NCI-H187 treated with DMSO at 0.1 percent for 48 hours (cell line): ENCODE measurements at places on chromosomes 1 and 21.

DNA sequence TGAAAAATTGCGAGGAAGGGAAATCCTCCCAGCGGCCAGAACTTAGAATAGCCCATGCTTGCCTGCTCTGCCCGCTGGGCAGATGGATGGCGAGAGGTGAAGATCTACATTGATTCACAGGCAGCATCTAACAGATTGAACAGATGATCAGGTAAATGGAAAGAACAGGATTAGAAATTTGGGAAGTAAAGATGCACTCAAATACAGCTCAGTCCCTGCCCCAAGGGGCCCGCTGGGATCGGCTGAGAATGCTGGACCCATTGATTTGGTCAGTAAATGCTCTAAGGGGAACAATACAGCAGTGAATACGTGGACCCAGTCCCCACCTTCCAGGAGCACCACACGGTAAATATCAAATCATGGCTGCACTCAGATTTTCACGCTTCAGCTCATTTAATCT lies 248.2 kb downstream of the MATN1 start:
- no peak for DNase-seq

DNA sequence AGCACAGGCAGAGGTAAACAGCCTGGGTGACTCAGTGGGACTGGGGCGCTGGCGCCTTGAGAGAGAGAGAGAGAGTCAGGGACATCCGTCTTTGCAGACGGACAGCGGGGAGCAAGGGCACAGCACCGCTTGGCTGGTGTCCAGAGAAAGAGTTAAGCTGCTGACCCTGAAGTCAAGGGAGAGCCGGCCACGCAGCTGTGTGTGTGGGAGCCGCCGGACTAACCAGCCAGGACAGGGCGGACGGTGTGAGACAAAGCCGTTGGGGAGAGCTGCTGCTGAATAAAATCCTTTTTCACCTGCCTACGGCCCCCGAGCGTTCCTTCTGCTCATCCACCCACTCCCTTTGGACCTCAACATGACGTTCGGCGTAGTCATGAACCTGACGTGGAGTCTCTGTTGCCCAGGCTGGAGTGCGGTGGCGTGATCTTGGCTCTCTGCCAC lies 14.5 kb downstream of the CFAP74 start:
- DNase-seq: no peak

DNA sequence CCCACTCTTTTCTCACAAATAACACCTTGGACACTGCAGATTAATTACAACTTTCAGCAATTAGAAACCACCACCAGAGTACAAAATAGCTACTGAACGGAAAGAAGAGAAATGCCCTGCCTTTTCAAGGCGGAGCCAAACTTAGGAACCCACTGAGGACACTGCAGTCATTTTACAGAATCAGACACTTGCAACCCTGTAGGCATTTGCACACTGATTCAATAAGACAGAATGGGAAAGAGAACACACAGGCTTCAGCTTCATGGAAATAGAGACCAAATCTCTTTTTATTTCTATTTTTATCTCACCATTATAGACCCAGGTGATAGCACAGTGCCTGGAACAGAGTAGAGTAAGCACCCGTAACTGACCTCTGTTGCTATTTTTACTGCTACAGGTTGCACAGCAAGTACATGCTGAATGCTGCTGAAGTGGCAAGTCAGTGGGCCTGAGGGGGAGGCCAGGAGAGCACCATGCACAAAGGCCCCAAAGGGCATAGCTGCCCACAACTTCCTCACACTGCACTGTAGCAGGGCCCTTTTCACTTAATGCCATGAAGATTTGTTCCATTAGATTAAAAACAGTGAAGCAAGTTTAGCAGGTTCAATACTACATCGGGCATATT lies 50.7 kb upstream of the EDARADD start:
- no peak for DNase-seq

DNA sequence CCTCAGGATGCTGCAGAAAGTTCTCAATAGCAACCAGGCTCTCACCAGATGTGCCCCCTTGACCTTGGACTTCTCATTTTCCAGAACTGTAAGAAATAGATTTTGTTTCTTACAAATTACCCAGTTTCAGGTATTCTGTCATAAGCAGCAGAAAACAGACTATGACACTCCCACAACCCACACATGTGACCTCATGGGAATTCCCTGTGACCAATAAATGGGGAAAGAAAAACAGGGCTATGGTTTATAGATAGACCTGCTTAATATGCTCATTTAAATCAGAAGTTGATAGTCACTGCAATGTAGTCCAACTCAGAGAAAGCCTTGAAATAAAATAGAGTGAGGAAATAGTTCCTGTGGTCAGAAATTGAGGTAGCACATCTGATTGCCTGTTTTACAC lies 380.9 kb upstream of the PTBP2 start:
- no peak for DNase-seq

- DNase-seq: no peak
Observed at GRCh38 chr1:204359131-204359473, 627 bp downstream of the PLEKHA6 start.

GRCh38 chr1:202547215-202547614 lies 163.0 kb downstream of the SYT2 start:
- DNase-seq: no peak

GRCh38 chr1:53331446-53332185 lies 3.7 kb upstream of the LRP8 start:
- no peak for DNase-seq

- DNase-seq: no peak
Observed at GRCh38 chr1:110580244-110580643, 25.9 kb downstream of the KCNA2 start.

DNA sequence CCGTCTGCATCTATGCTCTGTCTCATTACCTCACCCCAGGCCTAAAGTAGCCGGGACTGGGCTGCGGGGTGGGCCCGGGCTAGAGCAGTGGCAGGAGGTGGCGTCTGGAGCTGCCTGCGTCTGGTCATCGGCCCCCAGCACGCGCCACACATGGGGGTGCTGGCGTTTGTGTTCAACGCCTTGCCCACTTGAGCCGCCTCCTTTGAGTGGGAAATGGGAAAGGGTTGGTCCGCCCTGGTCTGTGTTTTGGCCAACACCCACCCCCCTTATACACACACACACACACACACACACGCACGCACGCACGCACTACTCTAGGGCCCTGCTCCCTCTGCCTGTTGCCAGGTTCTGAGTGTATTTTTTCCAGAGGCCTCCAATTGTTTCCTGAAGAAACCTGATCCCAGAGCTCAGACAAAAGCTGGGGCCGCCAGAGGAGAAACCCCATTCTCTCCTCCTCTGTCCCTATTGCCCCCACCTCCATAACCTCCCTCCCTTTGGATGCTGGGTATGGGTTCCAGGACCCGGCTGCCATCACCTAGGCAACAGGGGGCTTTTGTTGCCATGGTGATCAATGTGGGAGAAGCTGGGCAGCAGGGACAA lies 10.1 kb downstream of the VANGL2 start:
- peak; percentile 20 for DNase-seq

- no peak for DNase-seq
Observed at GRCh38 chr1:189312499-189312898, 1165.2 kb downstream of the BRINP3 start.

DNA sequence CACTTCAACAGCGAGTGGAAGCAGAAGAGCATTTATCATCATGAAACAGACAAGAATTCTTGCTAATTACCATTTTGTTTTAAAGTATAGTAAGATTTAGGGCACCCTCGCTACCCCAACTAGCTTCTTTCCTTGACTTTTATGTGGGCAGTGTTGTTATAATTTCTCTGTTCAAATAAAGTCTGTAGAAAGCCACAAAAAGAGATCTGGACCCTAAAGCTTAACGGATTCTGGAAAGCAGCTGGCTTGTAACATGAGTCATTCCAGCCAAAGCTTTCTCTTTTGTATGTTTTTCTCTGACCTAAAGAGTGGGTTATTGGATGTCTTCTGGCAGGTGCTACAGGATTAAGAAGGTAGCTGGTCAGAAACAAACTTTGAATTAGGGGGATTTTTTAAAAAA lies 37.4 kb downstream of the RUNX1 start:
- DNase-seq: no peak

GRCh38 chr1:119768778-119769177 lies at the start of gene HMGCS2:
Gene HMGCS2 (minus strand): TSS chr1:119768905. CDS start chr1:119768844, 61 bp downstream.
- DNase-seq: no peak

DNA sequence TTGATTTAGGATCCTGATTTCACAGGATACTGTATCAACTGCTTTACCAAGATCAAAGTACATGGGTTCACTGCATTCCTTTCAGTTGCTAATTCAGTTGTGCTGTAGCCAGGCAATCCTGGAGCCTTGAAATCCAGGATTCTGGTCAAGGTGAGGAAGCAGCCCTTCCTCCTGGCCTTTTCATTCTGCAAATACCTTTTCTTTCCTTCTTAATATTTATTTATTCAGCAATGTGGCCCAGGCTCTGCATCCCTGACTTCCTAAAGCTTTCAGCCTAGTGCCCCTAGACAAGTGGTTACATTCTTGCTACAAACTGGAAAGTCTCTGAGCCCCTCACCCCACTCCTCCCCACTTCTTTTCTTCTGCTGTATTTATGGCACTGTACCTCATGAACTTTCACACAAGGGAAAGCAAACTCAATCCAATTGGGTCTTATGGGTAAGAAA lies 16.2 kb downstream of the LRRC8D start:
- DNase-seq: no peak

GRCh38 chr1:174912264-174912663 lies 87.5 kb upstream of the CACYBP start:
- no peak for DNase-seq

DNA sequence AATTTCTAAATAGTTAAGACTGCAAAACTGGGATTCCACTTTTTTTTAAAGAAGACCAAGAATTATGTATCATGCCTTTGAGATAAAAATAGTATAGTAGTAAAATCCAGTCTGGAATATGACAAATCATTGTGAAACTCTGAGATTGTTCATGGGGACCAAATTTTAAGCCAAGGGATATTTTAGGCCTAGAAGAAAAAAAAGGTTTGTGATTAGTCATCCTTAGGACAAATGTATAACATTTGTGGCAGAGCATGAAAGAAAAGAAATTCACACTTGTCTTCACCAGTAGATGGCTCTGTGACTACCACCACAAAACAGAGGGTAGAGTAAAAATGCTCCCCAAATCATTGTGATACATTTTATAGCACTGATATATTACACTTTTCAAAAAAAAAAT lies 226.1 kb downstream of the KCTD3 start:
- DNase-seq: no peak

DNA sequence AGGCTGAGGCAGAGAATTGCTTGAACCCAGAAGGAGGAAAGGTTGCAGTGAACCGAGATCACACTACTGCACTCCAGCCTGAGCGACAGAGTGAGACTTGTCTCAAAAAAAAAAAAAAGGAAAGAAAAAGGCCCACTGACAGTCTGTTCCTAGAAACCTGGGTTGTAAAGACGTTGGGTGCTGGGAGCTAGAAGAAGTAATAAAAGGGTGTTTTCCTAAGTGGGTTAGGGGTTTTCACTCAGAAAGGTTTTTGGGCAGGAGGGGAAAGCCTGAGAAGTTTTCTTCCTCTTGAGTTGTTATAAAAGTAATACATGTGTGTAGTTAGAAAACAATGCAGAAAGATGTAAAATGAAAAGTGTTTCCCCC lies 25.4 kb downstream of the CELA3A start:
- no peak for DNase-seq

GRCh38 chr1:154567386-154568156 lies at the start of gene CHRNB2:
Gene CHRNB2 (plus strand): TSS chr1:154567778. CDS start chr1:154568045, 267 bp downstream.
- DNase-seq: peak; percentile 81

- no peak for DNase-seq
Observed at GRCh38 chr1:168469690-168470089, 74.1 kb downstream of the XCL2 start.

DNA sequence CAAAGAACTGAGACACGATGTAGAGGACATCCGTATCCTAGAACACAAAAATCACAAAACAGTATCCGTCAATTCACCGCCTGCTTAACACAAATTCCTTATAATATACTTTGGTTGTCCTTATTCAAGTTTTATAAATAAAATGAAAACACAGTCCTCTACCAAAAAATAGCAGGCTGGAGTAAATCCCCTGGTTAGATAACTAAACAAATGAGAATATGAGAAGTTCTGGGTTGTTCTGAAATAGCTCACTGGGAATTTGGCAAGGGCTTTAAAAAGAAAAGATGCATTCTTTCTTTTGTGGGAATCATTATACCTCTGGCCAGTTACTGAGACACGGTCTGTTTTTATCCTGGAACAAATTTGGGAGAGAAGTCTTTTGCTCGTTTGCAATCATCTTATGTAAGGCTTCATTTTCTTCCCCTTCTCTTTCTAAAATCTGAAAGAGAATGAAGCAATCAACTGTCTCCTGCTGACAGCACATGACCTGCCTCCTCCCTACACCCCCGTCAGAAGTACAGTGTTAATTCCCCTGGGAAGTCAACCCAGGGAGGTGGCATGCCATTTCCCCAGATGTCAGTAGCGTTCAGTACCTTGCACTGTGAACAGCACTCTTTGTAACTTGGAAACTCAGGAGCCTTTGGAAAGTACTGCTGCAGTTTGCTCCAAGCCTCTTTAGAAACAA lies 37.1 kb upstream of the RAP1GAP start:
- no peak for DNase-seq

DNA sequence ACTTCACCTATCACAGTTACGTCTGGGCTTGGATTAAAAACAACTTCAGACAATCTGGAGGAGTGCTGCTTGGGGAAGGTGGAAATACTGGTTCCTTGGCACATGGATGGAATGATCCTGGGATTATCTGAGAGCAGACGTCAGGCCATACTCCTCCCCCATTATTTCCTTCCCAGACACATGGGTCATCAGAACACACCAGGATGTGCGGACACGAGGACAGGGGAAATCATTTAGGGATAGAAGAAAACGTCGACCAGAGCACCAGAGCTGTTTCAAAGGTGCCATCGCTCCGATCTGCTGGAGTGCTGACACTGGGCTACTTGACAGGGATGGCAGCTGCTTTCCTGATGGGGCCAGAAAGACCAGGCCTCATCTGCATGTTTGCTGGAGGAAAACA lies 31.8 kb upstream of the ANGPTL7 start:
- DNase-seq: no peak

DNA sequence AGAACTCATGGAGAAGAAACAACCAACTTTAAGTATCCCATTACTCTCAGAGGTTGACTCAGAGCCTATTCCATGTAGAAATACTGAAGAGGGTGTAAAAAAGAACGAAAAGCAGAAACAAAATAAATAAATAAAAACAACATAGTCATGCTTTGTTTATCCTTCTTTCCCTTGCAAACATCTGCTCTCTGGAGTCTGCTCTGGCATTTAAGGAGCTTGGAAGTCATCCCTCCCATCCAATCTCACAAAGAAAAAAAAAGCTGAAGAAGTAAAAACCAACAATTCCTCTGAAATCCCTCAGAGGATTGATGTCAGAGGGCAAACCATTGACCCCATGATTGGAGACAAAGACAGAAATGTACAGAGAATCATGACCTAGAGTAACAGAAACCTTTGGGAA lies 302.6 kb upstream of the GREM2 start:
- no peak for DNase-seq

- no peak for DNase-seq
Observed at GRCh38 chr1:156795787-156796186, 20.9 kb downstream of the SH2D2A start.
